RPMI8226 (cell line): ENCODE measurements at places on chromosomes 16 and 17.

DNA sequence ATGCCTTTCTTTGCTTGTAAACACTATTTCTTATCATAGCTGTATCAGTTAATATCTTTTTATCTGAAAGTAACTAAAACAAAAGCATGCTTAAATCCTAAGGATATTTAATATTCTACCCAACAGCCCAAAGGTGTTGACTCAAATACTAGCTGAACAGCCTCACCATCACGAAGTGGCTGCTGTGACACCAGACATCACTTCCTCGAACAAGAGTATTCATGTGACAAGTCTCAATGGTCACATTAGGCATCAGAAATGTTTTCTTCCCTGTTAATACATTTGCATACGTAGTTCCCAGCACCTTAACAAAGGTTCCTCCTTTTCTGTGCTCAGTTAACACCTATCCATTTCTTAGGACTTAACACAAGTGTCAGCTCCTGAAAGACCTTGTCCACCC, 193.8 kb upstream of the DYNLRB2 start:
- no peak for DNase-seq

GRCh38 chr17:72665852-72666851, 426.3 kb downstream of the SLC39A11 start:
- DNase-seq: no peak

DNA sequence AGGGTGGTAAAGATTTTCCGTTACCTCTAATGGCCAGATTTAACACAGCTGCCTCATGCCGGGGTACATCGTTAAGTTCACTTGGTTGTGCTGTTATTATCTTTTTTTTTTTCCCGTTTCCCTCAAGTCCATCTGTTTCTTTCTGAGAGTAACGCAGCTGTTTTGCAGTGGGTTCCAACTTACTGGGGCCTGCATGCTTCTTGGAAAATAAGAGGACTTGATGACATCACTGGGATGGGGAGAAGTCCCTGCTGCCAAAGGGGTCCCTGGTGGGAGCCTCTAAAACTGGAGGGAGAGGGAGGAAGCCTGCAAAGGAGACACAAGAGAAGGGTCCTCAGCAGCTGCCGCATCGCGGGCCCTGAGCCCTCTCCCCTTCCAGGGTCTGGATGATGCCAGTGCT, 77.8 kb upstream of the NOL11 start:
- no peak for DNase-seq

- no peak for DNase-seq
Observed at GRCh38 chr17:42706732-42707131, 24.4 kb downstream of the CNTNAP1 start.

DNA sequence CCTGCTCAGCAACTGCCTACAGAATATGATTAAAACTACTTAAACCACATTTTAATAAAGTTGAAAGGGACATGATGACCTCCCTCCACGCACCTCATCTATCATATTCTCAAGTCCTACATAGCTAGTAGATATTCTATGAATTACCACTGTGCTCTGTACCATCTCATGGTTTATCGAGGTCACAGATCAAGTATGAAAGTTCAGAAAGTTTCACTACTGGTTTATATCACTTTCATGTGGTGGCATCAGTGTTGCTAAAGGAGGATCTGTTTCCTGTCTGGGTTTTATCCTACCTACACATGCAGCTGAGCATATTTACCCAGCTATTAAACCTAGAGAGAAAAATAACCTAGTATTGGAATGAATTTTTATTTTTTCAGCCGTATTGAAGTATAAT, 214.9 kb upstream of the MON1B start:
- no peak for DNase-seq

DNA sequence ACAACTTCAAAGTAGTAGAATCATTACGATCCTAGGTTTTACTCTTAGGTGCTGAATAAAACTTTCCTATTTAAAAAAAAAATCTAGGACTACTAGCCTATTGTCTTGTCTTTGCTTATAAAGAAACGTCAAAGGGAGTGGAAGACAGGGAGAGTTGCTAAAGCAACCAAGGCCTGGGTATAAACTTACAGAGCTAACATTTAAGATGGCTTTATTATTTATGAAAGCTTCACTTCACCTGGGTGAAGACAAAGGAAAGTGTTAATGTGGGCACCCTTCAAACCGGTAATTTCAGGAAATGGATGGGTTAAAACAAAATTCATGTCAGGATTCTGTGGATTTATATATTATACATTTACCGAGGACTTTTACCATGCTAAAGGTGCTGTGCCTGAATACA, 2.5 kb downstream of the DUSP14 start:
- DNase-seq: no peak

GRCh38 chr17:27423651-27424050, 32.6 kb upstream of the KSR1 start:
- no peak for DNase-seq

- no peak for DNase-seq
Observed at GRCh38 chr16:67679935-67680897, 13.6 kb downstream of the C16orf86 start.

DNA sequence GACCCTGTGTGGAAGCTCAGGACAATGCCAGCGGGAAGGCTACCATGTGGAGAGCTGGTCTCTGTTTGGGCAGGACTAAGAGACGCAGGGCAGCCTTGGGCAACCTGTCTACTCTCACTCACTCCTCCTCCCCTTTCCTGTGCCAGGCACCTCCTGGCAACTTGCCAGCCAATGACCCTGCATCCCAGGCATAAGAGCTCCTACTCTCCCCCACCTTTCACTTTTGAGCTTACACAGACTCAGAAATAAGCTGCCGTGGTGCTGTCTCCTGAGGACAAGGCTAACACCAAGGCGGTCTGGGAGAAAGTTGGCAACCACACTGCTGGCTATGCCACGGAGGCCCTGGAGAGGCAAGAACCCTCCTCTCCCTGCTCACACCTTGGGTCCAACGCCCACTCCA, 2.6 kb downstream of the HBM start:
- DNase-seq: peak; percentile 82

DNA sequence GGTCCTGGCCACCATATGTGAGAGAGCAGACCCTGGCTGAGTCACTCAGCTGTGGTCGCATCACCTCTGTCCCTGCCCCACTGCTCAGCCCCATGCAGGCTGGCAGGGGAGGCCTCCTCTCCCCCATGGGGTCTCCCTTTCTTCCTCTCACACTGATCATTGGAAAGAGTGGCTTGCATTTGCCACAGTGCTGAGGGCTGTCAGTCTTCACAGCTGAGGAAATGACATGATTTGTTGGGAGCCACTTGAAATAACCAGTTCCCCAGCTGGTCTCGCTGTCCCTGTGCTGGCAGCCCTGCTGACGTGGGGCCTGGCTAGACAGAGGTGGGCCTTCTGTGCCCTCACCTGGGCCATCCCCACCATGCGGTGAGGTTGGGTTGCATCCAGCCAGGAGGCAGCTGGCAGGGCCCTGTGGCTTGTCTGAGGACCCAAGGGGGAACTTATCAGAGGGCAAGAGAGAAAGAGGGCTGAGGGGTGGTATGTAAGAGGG, 30.1 kb upstream of the MED9 start:
- no peak for DNase-seq
